ENCODE measurements at places on chromosomes 4 and X.

DNA sequence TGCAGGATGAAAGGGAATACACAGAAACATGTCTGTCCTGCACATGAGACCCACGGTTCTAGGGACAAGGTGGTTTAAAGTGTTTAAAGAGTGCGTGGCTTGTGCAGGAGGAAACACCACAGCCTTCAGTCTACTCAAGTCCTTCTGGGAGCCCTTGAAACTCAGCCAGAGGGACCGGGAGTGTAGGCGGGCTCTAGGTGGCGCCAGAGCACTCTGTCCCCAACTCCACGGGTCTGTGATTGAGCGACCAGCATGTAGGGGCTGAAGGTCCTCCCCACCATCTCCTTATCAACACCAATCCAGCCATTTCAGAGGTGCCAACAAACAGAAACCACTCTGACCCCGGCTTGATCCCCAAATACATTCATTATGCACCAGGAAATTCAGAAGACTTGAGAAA lies 82.0 kb upstream of the CLDN34 start:
- DNase-seq = peak; percentile 10

DNA sequence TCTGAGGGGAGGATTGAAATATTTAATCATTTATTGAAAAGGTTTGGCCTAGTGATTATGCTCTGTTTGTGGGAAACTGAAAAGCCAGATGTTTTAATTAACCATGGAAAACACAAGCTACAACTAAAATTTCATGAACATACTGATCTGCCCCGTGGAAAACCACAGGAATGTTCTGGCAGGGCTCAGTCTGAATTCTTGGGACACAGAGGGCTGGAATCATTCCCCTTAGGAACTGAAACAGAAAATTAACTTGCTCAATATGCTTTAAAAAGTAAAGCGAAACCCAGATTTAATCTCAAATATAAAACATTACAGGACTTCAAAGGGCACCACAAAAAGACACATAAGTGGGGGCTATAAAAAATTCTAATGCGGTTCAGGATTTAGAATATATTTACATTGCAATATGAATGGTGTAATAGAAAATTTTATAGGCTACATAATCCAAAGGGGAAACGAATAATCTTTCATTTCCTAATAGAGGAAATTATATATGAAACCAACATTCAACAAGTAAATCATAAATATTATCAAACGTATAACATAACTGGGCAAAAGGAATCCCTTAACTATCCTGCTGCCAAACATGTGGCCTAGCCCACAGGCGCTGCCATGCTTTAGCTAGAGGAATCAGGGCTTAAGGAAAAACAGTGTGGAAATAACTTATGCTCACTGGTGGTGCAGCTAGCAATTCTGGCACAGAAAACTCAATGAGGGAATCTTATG lies 70.9 kb downstream of the APBB2 start:
- no peak for DNase-seq

DNA sequence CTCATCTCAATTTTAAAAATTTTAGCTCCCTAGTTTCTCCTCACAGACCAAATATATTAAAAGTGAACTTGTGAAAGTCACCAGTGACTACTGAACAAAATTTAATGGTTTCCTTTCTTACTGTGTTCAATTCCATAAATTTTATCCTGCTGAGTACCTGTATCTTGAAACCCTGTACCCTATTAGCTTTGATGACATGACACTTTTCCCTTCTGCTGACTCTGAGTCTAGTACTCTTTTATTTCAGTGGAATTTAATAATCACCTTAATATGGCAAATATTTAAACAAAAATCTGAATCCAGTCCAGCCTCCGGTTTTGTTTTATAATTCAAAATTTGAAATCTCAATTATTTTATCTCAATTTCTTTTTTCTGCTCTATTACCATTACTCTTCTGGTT lies 203.1 kb upstream of the NUDT6 start:
- DNase-seq = no peak

GRCh38 chrX:142238536-142238935 lies 33.4 kb upstream of the MAGEC2 start:
- DNase-seq = no peak

- DNase-seq = no peak
These were observed 158.9 kb upstream of the MAD2L1 start for GRCh38 chr4:120225527-120225926.

GRCh38 chrX:19857131-19857530 lies 30.3 kb downstream of the SH3KBP1 start:
- DNase-seq = no peak

GRCh38 chrX:7983581-7983980 lies 56.4 kb upstream of the PNPLA4 start:
- no peak for DNase-seq

GRCh38 chrX:130106071-130106470 lies 4.2 kb downstream of the ELF4 start:
- DNase-seq = no peak

DNA sequence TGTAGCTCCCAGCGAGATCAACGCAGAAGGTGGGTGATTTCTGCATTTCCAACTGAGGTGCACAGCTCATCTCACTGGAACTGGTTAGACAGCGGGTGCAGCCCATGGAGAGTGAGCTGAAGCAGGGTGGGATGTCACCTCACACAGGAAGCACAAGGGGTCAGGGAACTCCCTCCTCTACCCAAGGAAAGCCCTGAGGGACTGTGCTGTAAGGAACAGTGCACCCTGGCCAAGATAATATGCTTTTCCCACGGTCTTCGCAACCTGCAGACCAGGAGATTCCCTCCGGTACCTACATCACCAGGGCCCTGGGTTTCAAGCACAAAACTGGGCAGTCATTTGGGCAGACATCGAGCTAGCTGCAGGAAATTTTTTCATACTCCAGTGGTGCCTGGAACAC lies 216.4 kb upstream of the TET2 start:
- no peak for DNase-seq

- no peak for DNase-seq
These were observed 21.4 kb upstream of the CLGN start for GRCh38 chr4:140448830-140449229.

Data from stimulated activated CD8-positive, alpha-beta memory T cell treated with anti-CD3 and anti-CD28 coated beads, Interleukin-12 subunit alpha, Interleukin-12 subunit beta, amount 100 ng/mL, for 4 hours (primary cell).